ENCODE measurements at places on chromosomes 3 and 15. TPM values are rescaled to one million over a fixed set of nuclear protein-coding genes. Genes with fewer than 3 reads are reported as not detected.

GRCh38 chr15:80502782-80503181 lies 98.6 kb downstream of the ARNT2 start:
- H3K36me3 ChIP-seq: peaks cover 4% of the 10 kb centered on the region
- H3K27ac ChIP-seq: no peak overlapping the region
- DNase-seq: no peak
- H3K27me3 ChIP-seq: peaks cover 8% of the 10 kb centered on the region
- H3K4me1 ChIP-seq: peaks cover 48% of the 10 kb centered on the region

Gene DPPA2
- total RNA-seq: 0.42 TPM

Gene LRRC34
- total RNA-seq: 3.6 TPM

DNA sequence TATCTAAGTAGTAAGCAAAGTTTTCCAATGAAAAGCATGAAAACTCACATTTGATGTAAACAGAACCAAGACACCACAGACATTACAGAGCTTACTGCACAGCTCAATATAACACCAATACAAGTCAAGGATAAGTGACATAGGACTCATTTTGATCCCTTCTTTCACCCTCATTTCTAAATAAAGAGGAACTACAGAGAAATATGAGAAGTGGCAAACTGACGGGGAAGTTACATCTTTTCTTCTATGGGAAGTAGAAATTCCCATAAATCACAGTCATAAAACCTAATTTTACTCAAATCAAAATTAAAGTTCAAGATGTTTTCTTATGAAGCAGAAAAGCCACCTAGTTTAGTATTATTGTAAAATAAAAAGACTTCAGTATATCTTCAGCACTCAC lies 3.8 kb downstream of the ATG3 start:
- H3K36me3 ChIP-seq: no peaks in the 10 kb centered on the region
- H3K27ac ChIP-seq: no peak overlapping the region
- H3K4me1 ChIP-seq: peaks cover 12% of the 10 kb centered on the region
- no peak for DNase-seq
- no peak overlapping the region for H3K4me3 ChIP-seq
- H3K27me3 ChIP-seq: peaks cover 4% of the 10 kb centered on the region

GRCh38 chr3:174862666-174863065 lies 3.5 kb downstream of the NAALADL2 start:
- H3K27ac ChIP-seq: no peak overlapping the region
- H3K4me1 ChIP-seq: peaks cover 6% of the 10 kb centered on the region
- H3K4me3 ChIP-seq: no peak overlapping the region
- no peaks in the 10 kb centered on the region for H3K36me3 ChIP-seq

Gene WNT5A
- 0.76 TPM for total RNA-seq

DNA sequence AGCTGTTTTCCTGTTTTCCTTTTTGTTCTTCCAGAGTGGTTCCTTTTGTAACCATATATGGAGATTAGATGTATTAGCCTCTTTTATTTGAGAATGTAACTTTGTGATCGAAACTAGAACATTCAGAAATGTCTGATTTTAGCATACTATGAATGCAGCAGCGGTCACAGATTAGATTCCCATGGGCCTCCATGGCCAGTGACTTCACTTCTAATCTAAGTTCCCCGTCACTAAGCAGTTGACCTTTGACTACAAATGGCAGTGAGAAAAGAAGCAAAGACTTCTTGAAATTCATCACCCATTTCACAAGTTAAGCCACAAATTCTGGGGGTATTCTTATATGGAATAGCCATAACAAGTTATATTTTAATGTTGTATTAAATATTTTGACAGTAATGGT lies 114.6 kb upstream of the FLNB start:
- no peak for DNase-seq
- no peaks in the 10 kb centered on the region for H3K27me3 ChIP-seq
- no peak overlapping the region for H3K4me3 ChIP-seq
- H3K4me1 ChIP-seq: no peaks in the 10 kb centered on the region
- no peak overlapping the region for H3K27ac ChIP-seq
- no peaks in the 10 kb centered on the region for H3K36me3 ChIP-seq

GRCh38 chr3:174362556-174362955 lies 496.6 kb upstream of the NAALADL2 start:
- no peak overlapping the region for H3K4me3 ChIP-seq
- H3K27me3 ChIP-seq: no peaks in the 10 kb centered on the region
- DNase-seq: no peak
- no peak overlapping the region for H3K27ac ChIP-seq
- H3K4me1 ChIP-seq: no peaks in the 10 kb centered on the region
- no peaks in the 10 kb centered on the region for H3K36me3 ChIP-seq

Gene MYRIP
- total RNA-seq: 1.8 TPM

DNA sequence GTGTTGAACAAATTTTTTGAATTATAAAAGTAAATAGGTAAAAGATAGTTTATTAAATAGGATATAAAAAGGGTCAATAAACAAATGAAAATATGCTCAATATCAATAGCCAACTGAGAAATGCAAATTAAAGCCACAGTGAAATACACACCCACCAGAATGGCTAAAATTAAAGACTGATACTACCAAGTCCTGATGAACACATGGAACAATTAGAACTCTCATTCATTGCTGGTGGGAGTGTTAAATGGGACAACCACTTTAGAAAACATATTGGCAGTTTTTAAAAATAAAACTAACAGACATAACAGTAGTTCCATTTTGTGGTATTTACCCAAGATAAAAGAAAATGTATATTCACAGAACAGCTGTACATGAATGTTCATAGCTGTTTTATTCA lies 41.2 kb downstream of the CCDC32 start:
- H3K4me3 ChIP-seq: no peak overlapping the region
- no peaks in the 10 kb centered on the region for H3K27me3 ChIP-seq
- DNase-seq: no peak

GRCh38 chr15:77083381-77084160 lies 12.7 kb upstream of the TSPAN3 start:
- H3K27ac ChIP-seq: no peak overlapping the region
- H3K4me1 ChIP-seq: no peaks in the 10 kb centered on the region
- no peaks in the 10 kb centered on the region for H3K36me3 ChIP-seq
- H3K4me3 ChIP-seq: peak overlapping the region; percentile 57
- H3K27me3 ChIP-seq: no peaks in the 10 kb centered on the region

- peaks cover 12% of the 10 kb centered on the region for H3K36me3 ChIP-seq
- peak overlapping the region; percentile 94 for H3K27ac ChIP-seq
- H3K4me1 ChIP-seq: peaks cover 18% of the 10 kb centered on the region
- peak overlapping the region; percentile 68 for H3K4me3 ChIP-seq
These were observed 120.7 kb downstream of the ANP32A start for GRCh38 chr15:68699881-68700454.

DNA sequence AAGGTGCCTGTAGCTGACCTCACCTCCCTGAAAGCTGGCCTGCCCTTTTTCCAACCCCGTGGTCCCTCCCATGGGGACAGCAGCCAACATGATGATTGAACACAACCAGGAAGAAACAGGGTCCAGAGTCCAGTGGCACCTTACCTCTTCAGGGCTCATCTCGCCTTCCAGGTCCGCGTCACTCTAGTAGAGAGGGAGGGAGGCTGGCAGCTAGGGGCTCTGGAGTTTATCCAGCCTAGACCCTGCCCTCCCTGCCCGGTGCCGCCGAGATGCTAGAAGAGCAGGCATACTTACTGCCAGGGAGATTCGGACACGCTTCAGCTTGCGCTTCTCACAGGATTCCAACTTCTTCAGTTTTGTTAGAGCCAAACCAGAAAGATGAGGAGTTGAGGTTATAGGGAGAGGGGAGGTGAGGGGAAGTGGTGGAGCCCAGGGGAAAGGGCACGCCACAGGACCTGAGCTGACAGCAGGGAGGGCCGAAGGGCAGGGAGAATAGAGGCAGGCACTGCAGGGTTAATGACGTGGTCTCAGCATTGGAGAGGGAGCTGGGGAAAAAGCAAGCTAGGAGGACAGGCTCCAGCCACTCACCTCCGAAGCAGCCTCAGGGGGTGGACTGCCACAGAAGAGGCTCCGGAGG lies 9.1 kb downstream of the CLCN2 start:
- H3K4me3 ChIP-seq: no peak overlapping the region
- DNase-seq: no peak
- H3K27me3 ChIP-seq: peaks cover 7% of the 10 kb centered on the region
- H3K27ac ChIP-seq: no peak overlapping the region

DNA sequence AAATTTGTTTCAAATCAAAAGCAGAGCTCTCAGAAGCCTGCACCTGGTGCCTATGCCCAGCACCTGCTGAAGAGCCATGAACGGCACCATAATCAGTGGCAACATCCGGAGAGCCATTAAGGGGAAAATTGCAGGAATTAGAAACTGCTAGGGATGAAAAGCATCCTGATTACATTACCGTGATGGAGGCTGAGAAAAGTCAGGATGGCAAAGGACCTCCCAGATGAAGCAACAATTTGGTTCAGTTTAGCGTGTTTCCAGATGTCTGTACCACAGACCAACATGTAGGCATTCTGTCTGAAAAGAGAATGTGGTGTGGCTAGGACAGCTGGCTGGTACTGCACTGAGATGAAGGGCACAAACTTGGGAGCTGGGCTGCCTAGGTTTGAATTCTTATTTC lies 106.1 kb downstream of the EOMES start:
- H3K4me3 ChIP-seq: no peak overlapping the region
- no peaks in the 10 kb centered on the region for H3K4me1 ChIP-seq
- peaks cover 10% of the 10 kb centered on the region for H3K36me3 ChIP-seq
- H3K27me3 ChIP-seq: peaks cover 2% of the 10 kb centered on the region

- no peak overlapping the region for H3K4me3 ChIP-seq
- H3K27ac ChIP-seq: no peak overlapping the region
- no peaks in the 10 kb centered on the region for H3K36me3 ChIP-seq
- H3K4me1 ChIP-seq: peaks cover 2% of the 10 kb centered on the region
- DNase-seq: no peak
These were observed 8.7 kb downstream of the DCUN1D1 start for GRCh38 chr3:182971637-182972036.

DNA sequence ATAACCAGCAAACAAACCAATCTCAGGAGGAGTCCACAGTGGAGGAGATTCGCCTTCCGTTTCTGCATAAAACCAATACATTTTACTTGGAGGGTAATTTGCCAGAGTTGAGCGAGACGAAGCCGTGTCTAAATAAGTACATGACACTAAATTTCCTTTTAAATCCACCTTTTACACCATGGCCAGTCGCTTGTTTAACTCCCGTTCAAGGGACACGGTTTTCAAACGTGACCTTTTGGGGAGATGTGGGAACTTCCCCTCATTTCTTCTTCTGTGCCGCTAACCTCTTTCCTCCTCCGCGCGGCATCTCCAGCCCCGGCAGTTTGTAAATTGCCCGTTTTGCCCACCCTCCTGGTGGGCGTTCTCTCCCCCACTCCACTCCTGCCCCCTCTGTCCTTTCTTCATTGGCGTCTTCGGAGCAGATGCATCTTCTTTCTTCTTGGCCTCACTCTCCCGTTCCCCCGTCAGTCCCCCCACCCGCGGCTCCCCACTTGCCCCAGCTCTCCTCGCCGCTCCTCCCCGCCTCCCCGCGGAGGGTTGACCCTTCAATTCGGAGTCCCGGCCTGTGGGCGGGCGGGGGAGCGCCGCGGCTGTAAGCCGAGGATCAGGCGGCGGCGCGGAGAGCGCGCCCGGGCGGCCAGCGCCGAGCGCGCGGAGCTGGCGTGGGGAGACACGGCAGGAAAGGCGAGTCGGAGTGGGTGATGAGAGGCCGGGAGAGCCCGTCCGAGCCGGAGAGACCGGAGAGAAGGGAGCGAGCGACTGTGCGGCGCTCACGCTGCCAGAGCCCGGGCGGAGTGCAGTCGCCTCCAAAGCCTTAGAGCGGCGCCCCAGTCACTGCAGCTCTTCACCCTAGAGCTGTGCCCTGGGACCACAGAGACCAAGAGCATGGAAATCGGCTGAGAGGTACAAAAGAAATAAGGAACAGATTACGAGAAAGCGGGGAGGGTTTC lies at the start of gene NLGN1:
Gene NLGN1 (plus strand): TSS at position 584 of the 950 bp plus-strand sequence.
- H3K36me3 ChIP-seq: no peaks in the 10 kb centered on the region
- H3K4me3 ChIP-seq: peak within 1 kb of the TSS; percentile 94
- H3K27me3 ChIP-seq: peaks cover 12% of the 10 kb centered on the region
- H3K4me1 ChIP-seq: peaks cover 26% of the 10 kb centered on the region
- H3K27ac ChIP-seq: peak within 1 kb of the TSS; percentile 94
- peak; percentile 79 for DNase-seq

GRCh38 chr15:72856549-72857040 lies 73.0 kb upstream of the ADPGK start:
- H3K4me1 ChIP-seq: peaks cover 5% of the 10 kb centered on the region
- no peak overlapping the region for H3K4me3 ChIP-seq
- no peaks in the 10 kb centered on the region for H3K27me3 ChIP-seq
- peaks cover 2% of the 10 kb centered on the region for H3K36me3 ChIP-seq
- H3K27ac ChIP-seq: no peak overlapping the region
- DNase-seq: no peak

DNA sequence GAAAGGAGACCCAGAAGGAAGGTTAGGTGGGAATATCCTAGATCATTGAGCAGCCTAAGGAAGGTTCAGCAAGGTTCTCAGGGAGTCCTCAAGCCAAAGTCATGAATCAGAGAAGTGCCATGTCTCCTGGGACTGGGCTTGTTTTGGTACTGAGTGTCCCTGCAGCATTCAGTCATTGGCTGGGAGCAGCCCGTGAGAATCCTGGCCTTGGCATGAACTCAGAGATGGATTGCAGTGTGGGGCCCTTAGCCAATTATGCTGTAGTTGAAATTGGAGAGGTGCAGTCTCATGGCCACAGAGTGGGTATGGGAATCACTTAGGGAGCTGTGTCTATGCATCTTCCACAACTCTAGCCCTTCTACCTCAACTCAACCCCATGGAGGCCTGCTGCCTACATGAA lies 17.0 kb upstream of the PPM1L start:
- H3K4me3 ChIP-seq: no peak overlapping the region
- H3K4me1 ChIP-seq: no peaks in the 10 kb centered on the region
- no peak overlapping the region for H3K27ac ChIP-seq
- no peaks in the 10 kb centered on the region for H3K36me3 ChIP-seq
- H3K27me3 ChIP-seq: no peaks in the 10 kb centered on the region
- no peak for DNase-seq

Gene FOXB1
- not detected for total RNA-seq

DNA sequence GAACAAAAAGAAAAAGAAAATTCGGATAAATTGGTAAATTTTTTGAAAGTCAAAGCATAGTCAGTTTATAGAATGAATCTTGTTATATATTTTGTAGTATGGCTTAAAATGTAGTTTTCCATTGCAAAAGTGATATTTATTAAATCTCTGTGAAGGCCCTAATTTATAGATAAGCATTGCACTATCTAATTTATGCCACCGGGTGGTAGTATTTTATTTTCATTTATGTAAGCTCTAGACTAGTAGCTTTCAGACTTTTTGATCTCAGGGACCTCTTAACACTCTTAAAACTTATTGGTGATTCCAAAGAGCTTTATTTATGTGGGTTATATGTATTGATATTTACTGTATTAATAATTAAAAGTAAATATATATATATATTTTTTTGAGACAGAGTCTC lies 133.9 kb upstream of the LRRFIP2 start:
- DNase-seq: no peak
- no peak overlapping the region for H3K27ac ChIP-seq
- H3K27me3 ChIP-seq: no peaks in the 10 kb centered on the region

- H3K4me1 ChIP-seq: peaks cover 4% of the 10 kb centered on the region
- H3K27me3 ChIP-seq: peaks cover 2% of the 10 kb centered on the region
- no peak for DNase-seq
- H3K4me3 ChIP-seq: no peak overlapping the region
- no peaks in the 10 kb centered on the region for H3K36me3 ChIP-seq
These were observed 322.9 kb downstream of the SLC9A9 start for GRCh38 chr3:143525408-143525807.

Gene LXN
- total RNA-seq: 1.2 TPM

- H3K4me3 ChIP-seq: no peak overlapping the region
- H3K27ac ChIP-seq: no peak overlapping the region
- H3K36me3 ChIP-seq: no peaks in the 10 kb centered on the region
- peaks cover 11% of the 10 kb centered on the region for H3K4me1 ChIP-seq
- DNase-seq: no peak
These were observed 38.5 kb downstream of the C2CD4A start for GRCh38 chr15:62105266-62105665.

GRCh38 chr15:78875107-78875914 lies 2.6 kb downstream of the MORF4L1 start:
- peak overlapping the region; percentile 100 for H3K27ac ChIP-seq
- no peak for DNase-seq
- no peaks in the 10 kb centered on the region for H3K36me3 ChIP-seq
- peak overlapping the region; percentile 96 for H3K4me3 ChIP-seq
